Muscle of back (tissue), 13 donors: ENCODE measurements at places on chromosomes 11 and 22. TPM values are rescaled to one million over a fixed set of nuclear protein-coding genes. Genes with fewer than 3 reads are reported as not detected.

The NPTXR gene
- 4.8 TPM for polyA plus RNA-seq

The FAM168A gene
- polyA plus RNA-seq, result 27.2 TPM

- DNase-seq, result no peak
These were observed 88.4 kb upstream of the CD44 start for GRCh38 chr11:35050541-35050995.

DNA sequence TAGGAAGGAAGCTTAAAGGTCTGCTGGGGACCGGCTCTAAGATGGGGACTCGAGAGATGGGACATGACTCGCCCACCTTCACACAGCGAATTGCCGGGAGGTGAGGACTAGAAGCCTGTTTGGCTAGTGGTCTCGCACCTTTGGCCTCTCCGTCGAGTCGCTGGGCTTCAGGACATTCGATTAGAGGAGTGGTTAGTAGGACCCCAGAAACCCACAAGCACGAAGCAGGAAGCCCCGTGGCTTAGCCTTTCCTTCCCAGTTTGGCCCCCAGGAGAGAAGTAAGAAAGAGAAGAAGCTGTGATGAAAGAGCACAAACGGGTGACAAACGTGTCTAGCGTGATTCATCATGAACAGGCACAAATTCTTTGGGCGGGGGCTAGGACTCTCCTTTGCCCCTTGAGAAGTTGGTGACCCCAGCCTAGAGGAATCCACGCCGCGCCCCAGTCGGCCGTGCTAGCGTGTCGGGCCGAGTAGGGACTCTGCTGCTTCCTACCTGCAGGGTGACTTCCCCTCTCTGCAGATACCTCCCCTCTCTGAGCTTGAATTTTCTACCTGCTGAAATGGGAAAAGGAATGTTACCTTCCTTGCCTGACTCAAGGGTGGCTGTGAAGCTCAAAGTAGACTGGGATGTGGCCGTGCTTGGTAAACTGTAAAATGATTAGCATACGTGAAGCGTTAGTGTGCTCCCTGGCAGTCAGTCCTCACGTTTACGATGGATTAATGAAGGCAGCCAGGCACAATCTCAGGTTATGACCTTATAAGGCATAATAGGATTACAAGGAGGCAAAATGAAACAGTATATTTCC lies 1.1 kb upstream of the ADM start:
- peak; percentile 70 for DNase-seq

- no peak for DNase-seq
These were observed 997 bp downstream of the TST start for GRCh38 chr22:37018086-37018814.
